Activated naive CD8-positive, alpha-beta T cell treated with anti-CD3 and anti-CD28 coated beads, Interleukin-2, amount 10 ng/mL, durations not matched to agents 7 days and 5 days (primary cell): ENCODE measurements at places on chromosomes 12 and 14. TPM values are rescaled to one million over a fixed set of nuclear protein-coding genes. Genes with fewer than 3 reads are reported as not detected.

The LRP1-AS gene
- not detected for total RNA-seq

The ADAM21 gene
- total RNA-seq = not detected

DNA sequence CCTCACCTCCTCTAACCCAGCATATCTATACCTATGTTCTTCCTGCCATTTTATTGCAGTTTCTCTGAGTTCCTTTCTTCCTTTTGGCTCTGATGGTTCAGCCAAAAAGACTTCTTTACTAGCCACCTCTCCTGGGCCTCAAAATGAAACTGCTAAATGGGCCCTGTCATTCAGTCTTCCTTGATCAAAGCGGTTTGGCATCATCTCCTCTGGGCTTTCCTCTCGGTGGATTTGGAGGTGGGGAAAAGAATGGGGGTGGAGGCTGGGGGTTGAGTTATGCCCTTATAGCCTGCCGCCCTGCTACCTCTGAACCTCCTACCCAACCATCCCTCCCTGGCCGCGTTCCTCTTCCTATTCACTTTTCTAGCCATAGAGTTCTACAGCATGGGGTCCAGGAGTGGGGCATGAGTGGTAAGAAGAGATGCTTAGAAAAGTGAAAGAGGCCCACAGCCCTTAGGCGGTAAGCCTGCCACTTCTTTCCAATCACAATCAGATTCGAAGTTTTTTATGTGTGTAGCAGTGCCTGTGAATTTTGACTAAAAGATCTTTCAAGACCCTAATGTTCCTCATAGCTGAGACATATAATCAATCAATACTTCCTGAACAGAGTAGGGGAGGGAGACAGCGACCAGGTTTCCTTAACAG is 2.5 kb downstream of the AJUBA start:
- peaks cover 7% of the 10 kb centered on the region for H3K4me1 ChIP-seq
- peak overlapping the region; percentile 26 for H3K4me3 ChIP-seq
- peaks cover 23% of the 10 kb centered on the region for H3K27me3 ChIP-seq
- DNase-seq = no peak
- H3K27ac ChIP-seq = peak overlapping the region; percentile 47

- H3K4me1 ChIP-seq = no peaks in the 10 kb centered on the region
- H3K4me3 ChIP-seq = no peak overlapping the region
- no peak for DNase-seq
- H3K27me3 ChIP-seq = no peaks in the 10 kb centered on the region
- no peak overlapping the region for H3K27ac ChIP-seq
Observed at GRCh38 chr14:78535041-78535440, 364.9 kb downstream of the NRXN3 start.

GRCh38 chr14:22737052-22737451 is 29.4 kb upstream of the OXA1L start:
- peaks cover 9% of the 10 kb centered on the region for H3K27me3 ChIP-seq
- DNase-seq = no peak
- H3K4me3 ChIP-seq = peak overlapping the region; percentile 14
- peaks cover 4% of the 10 kb centered on the region for H3K36me3 ChIP-seq
- peaks cover 15% of the 10 kb centered on the region for H3K4me1 ChIP-seq
- peak overlapping the region; percentile 83 for H3K27ac ChIP-seq

- H3K4me1 ChIP-seq = no peaks in the 10 kb centered on the region
- DNase-seq = no peak
- H3K36me3 ChIP-seq = no peaks in the 10 kb centered on the region
- H3K27me3 ChIP-seq = no peaks in the 10 kb centered on the region
- H3K4me3 ChIP-seq = no peak overlapping the region
- H3K27ac ChIP-seq = no peak overlapping the region
Observed at GRCh38 chr14:28629328-28630004, 137.1 kb upstream of the FOXG1 start.

GRCh38 chr12:38875586-38876228 is 29.7 kb downstream of the CPNE8 start:
- no peaks in the 10 kb centered on the region for H3K27me3 ChIP-seq
- no peaks in the 10 kb centered on the region for H3K4me1 ChIP-seq
- no peaks in the 10 kb centered on the region for H3K36me3 ChIP-seq
- DNase-seq = no peak
- H3K4me3 ChIP-seq = no peak overlapping the region

DNA sequence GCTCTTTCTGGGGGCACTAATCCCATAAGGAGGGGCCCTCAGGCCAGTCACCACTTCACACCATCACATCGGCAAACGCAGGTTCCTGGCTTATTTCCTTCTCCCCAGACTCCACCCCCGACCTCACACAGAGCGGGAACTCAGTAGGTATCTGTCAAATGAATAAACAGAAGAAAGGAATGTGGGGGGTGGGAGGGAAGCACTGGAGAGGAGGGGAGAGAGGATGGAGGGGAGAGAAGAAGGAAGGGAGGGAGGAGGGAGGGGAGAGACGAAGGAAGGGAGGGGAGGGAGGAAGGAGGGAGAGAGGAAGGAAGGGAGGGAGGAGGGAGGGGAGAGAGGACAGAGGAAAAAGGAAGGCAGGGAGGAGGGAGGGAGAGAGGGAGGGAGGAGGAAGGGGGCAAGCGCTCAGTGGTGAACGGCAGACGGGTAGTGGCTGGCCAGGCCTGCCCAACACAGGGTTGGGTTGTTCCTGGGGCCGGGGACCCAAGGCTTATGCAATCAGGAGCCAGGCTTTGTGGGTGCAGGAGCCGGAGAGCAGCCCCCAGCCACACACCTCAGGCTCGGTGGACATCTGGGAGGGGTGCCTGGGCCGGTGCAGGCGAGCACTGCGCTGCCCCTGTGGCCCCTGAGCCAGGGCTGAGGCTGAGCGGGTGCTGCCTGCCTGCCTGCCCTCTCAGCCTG is 52.6 kb upstream of the FBRSL1 start:
- no peaks in the 10 kb centered on the region for H3K27me3 ChIP-seq
- no peaks in the 10 kb centered on the region for H3K36me3 ChIP-seq
- peak overlapping the region; percentile 63 for H3K4me3 ChIP-seq
- DNase-seq = no peak
- H3K27ac ChIP-seq = peak overlapping the region; percentile 85
- peaks cover 18% of the 10 kb centered on the region for H3K4me1 ChIP-seq

GRCh38 chr14:67393689-67394088 is 18.3 kb downstream of the PLEK2 start:
- H3K4me3 ChIP-seq = no peak overlapping the region
- no peak for DNase-seq
- H3K4me1 ChIP-seq = peaks cover 4% of the 10 kb centered on the region
- H3K27me3 ChIP-seq = no peaks in the 10 kb centered on the region
- H3K27ac ChIP-seq = no peak overlapping the region
